Hematopoietic multipotent progenitor cell treated with erythropoietin and hydrocortisone succinate and interleukin-3 and kit ligand, for 4 days (in vitro differentiated cells): ENCODE measurements at places on chromosomes 6 and 20.

- no peak for DNase-seq
Measured at GRCh38 chr6:26206868-26207801, 119.9 kb downstream of the HFE start.

- DNase-seq, result no peak
Measured at GRCh38 chr6:79546186-79546585, 9.0 kb upstream of the LCA5 start.

DNA sequence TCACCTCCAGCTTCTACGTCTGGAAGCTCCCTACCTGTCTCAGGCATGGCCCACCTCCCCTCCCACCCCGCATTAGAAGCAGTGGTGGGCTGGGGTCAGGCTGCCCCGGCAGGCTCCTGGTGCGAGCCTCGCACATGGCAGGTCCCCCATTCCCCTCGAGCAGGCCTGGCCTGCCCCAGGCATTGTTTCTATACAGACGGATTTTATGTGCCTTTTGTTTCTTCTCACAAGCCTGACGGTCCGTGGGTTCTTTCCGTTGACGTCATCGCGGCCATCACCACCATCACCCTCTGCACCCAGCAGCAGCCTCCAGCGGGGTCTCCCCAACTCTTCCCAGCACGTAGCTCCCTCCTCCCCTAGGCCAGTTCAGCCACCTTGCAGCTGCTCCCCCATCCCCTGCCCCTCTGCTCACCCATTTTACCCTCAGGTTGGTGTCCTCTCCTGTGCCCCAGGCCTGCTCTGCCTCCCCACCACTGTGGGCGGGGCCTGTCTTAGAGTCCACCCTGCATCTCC is 4.6 kb downstream of the CST7 start:
- no peak for DNase-seq

DNA sequence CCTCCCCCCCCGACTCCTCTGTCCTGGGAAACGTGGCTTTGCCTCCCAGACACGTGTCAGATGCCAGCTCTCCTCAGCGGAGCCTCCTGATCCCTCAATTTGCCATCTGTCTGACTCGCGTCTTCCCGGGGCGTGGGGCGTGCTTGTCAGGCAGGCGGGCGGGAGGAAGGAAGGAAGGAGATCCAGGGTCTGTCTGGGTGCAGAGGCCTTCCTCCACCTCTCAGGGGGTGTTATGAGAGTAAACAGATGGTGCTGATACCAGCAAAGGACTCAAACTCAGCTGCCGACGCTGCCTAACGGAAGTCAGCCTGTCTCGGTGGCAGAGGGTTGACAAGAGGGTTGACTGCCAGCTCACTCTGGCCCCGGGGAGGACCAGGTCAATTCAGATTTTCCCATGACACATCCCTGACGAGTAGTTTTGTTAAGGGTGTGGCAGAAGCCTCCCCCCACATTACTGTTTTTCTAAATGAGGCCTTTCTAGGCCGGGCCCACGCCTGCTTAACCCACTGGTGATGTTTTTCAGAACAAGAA is 17.0 kb downstream of the UQCC2 start:
- DNase-seq, result peak; percentile 72

- no peak for DNase-seq
Measured at GRCh38 chr6:157120534-157121232, 202.6 kb downstream of the TMEM242 start.

DNA sequence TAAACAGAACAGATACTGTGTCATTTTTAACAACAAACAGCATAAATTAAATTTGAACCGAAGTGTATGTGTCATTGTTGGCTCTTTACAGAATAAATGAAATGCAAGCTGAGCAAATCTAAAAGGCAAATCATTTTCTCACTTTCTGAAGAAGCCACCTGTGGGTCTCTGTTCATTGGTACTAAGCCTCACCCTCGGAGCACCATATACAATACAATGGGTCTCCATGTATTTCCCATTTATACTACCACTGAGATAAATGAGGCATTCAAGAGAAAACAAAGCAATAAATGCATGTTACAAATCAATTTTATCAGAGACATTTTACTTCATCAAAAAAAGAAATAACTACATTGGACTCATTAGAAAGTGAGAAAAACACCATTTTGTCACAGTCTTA is 38.9 kb upstream of the HIVEP1 start:
- no peak for DNase-seq

GRCh38 chr20:38610521-38610920 is 8.9 kb downstream of the ARHGAP40 start:
- no peak for DNase-seq

DNA sequence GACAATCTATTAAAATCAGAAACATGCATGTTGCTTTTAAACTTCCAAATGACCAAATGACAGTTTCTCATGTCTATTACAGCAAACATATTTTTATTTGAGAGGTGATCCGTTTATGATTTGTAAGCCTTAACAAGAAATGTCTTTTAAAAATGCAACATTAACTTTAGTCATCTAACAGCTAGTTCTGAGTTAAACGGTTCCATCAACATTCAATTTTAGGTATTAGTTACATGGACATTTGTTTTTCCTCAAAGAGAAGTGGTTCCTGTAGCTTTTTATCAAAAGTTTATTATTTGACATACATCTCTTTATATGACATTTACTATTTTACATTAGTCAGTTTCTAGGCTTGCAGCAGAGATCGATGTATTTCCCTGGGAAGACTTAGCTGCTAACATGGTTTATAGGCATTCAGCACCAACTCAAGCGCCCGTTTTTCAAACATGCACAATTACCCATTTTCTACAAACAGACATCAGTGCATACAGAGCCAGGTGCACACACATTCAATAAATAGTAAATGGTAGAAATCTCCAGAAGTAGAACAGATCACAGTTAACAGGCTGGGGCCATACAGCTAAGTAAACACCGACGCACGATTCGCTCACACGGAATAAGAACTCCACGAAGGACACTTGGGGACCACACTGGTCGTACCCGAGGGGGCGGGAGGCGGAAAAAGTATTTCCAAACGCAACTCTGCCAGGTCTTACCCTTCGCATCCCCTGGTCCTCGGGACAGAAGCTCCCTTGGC is 882 bp downstream of the CNR1 start:
- DNase-seq, result no peak

- DNase-seq, result peak; percentile 49
Measured at GRCh38 chr6:79605061-79605460, 26.1 kb upstream of the SH3BGRL2 start.

- no peak for DNase-seq
Measured at GRCh38 chr6:78492351-78493017, 374.9 kb upstream of the IRAK1BP1 start.
